ENCODE measurements at places on chromosomes 16 and 17.

DNA sequence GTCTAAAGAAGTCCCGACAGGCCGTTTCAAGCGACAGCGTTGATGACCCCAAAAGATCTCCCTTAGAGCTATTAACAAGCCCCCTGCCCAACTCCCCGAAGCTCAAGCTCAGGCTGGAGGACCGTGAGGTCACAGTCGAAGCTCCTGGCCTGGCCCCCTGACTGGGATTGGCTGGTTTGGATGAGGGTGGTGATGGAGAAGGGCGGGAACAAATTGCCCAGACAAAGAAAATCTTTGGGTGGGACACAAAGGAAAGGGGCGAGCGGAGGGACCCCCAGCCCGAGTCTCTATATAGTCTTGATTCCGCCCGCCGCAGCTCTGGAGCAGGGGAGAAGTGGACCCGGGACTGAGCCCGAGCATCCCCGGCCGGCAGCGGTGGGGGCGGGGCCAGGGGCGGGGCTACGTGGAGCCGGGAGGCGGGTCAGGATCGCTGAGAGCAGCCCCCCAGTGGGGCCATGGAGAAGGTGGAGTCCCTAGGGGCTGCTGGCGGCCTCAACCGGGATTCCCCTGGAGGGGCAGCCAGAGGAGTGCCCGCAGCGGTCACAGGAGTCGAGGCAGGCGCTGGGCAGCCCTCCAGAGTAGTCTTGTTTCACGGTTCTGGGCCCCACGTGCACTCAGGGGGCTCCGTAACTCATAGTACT, 982 bp upstream of the NEURL4 start:
- peak; percentile 75 for DNase-seq

GRCh38 chr16:83887080-83887479, 11.8 kb upstream of the MLYCD start:
- no peak for DNase-seq

DNA sequence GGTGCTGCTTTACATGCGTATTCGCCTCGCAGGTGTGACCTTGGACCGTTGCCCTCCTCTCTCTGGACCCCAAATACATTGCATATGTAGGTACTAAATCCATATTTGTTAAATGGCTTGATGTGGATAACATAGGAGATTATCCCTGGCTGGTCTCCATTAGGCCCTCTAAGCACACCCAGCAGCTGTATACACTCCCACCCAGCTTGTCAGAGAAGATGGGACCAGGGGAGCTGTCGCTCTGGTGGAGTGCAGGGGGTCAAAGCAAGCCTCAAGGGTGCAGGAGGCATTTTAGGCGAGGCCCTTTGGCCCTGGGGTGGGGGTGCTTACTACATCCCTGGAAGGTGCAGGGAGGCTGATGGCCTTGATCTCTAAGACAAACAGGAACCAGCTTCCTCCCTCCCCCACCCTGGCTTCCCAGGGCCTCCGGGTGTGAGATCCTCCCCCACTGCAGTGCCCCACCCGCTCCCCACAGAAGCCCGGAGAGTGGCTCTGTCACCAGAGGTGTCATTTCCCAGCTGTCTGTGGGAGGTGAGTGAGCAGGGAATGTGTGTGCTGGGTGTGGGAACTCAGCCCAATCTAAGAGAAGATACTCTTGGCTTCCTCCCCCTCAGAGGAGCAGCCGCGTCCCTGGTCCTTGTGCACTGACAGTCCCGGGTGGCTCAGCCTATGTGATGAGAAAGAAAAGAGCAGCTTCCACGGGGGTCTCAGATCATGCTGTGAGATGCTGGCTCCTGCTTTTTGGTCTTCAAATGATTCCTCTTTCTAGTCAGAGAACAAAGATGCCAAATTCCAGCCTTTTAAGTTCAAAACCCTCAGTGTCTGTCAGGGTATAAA, 1.4 kb upstream of the VAMP2 start:
- no peak for DNase-seq

DNA sequence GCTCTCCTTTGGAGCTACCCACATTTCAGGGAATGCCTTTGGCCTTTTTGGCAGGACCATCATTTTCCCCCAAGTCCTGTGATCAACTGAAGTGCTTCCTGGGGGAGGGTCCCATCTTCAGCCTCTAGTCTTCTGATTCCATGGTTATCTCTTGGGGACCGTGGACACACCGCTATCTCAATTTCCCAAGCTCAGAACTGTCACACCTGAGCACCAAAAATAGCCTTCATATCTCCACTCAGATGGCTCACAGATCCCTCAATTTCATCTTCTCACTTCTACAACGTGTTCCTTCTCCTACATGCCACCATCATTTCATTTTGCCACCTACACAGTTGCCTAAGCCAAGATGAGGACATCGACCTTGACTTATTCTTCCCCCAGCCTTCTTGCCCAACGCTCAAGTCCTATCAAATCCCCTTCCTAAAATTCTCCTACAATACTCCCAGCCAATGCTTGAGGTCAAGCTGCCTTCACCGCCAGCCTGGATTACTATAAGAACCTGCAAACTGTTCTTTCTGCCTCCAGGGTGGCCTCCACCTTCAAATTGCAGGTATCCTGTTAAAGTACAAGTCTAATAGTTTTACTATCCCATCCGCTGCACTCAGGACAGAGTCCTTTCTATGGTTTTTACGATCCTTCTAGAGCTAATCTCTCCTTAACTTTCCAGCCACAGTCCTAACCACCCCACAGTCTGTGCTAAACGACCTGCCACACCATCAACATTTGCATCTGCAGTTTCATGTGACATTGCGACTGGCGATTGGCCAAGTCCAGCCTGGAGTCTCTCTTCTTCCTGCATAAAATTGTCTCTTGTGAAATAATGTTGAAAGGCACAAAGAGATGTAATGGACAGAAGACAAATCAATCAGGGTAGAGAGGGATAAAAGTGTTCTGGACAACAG, 6.2 kb downstream of the ATP6V0D1 start:
- no peak for DNase-seq

GRCh38 chr17:43915559-43915958, 8.2 kb upstream of the MPP2 start:
- no peak for DNase-seq

GRCh38 chr17:34122515-34122914, 132.6 kb upstream of the CCL2 start:
- no peak for DNase-seq

DNA sequence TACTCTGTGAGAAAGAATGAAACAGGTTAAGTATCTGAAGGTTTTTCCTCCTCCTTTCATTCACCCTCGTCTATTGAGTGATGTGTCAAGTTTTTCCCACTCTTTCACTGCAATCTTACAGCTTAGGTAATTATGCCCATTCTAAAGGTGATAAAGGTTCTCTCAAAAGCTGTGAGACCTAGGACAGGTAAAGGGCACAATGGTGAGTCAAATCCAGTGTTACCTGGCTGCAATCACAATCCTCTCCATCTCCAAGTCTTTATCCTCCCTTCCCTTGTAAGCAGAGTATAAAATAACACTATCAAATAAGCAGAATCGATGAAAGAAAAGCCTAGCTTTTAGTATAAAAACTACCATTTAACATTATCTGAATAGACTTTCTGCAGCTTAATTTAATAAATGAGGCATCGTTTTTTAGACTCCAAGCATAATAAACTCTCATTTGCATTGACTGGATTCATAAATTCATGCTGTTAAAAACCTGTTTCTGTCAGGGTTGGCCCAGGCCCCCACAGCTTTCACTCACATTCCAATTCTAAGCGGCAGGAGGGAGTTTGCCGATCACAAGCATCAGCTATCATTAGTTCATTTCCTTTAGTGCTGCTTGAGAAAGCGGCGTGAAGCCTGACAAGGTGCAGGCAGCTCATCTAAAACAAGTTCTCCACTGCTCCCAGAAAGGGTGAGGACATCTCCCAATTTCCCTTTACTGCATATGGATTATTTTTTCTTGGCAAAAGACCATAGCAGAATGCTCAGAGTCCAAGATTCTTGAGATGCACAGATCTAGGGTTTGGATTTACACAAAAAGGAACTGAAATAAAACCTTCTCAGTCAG, 67.8 kb downstream of the CDH8 start:
- DNase-seq: no peak

All from activated B cell treated with CpG ODN at 0.5 μM for 24 hours (primary cell).